Mesenteric fat pad (tissue), 1 donor: ENCODE measurements at places on chromosomes 16 and 17. TPM values are rescaled to one million over a fixed set of nuclear protein-coding genes. Genes with fewer than 3 reads are reported as not detected.
A peak's percentile ranks its signal among the peaks of the same experiment; 100 is the strongest.

The C17orf100 gene
- 0.58 TPM for total RNA-seq

DNA sequence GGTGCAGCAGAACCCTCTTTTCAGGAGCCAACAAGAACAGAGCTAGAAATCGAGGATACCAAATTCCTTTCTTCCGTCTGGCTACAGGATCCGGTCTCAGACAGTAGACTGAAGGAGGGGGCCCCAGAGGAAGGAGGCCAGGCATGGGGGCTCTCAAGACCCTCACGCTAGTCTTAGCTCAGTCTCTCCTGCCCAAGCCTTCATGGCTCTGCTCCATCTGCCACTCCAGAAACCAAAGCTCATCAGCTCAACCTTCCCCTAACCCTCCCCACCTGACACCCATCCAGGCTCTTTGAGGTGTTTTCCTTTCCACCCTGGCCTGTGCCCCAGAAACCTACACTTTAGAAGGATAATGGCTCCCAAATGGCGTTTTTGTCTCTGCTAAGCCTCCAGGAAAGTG lies 6.2 kb upstream of the TMEM92 start:
- peak; percentile 68 for DNase-seq

DNA sequence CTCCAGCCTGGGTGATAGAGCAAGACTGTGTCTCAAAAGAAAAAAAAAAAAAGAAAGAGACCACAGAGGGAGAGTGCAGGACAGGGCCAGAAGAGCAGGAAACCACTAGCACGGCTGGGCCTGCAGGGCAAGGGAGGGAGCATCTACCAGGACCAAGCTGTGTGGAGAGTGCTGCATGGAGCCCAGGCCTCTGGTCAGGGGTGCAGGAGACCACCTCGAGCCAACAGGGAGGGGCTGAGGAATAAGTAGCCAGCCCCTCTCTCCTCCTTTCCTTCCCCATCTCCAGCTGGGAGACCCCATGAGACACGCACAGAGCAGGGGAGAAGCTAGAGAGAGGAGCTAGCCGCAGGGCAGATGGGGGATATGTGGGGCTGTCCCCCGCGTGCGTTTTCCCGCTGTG lies 67.0 kb upstream of the DNAH17 start:
- no peak for DNase-seq

The KCNJ16 gene
- not detected for total RNA-seq

DNA sequence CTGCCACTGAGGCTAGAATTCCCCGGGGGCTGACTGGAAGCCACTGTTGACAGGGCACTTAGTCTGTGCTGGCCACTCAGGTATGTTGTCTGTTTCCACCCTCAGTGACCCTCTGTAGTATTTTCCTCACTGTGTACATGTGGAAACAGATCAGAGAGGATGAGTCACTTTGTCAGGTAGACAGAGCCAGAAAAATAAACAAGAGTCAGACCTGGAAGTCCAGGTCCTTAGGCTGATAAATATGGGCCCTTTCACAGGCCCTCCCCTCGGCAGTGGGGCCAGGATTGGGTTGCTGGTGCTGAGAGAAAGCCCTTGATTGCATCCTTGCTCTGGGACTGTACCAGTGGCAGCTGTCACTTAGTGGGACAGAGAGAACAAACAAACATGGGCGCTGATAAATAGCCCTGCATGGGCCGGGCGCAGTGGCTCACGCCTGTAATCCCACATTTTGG lies 21.3 kb downstream of the PGS1 start:
- DNase-seq = no peak
